ENCODE measurements at places on chromosomes 7 and 10. TPM values are rescaled to one million over a fixed set of nuclear protein-coding genes. Genes with fewer than 3 reads are reported as not detected.

DNA sequence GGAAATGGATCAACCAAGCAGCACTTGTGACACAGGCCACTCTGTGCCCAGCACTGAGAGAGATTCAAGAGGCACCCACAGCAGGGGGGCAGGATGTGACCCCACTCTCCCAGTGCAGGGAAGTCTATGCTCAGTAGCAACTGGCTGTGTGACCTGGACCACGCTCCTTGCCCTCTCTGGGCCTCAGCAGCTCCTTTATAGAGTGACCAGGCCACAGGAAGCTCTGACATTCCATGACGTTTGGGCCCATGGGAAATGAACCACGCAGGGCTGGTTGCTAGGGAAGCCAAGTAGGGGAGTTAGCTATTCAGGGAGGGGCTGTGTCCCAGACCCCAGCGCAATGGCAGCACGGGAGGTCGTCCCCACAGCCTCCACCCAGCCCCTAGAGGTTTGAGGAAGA is 232.6 kb downstream of the USP6NL start:
- H3K4me1 ChIP-seq = no peaks in the 10 kb centered on the region
- no peak for DNase-seq
- no peaks in the 10 kb centered on the region for H3K36me3 ChIP-seq
- no peak overlapping the region for H3K27ac ChIP-seq
- no peak overlapping the region for H3K4me3 ChIP-seq

GRCh38 chr10:3898821-3899220 is 113.8 kb upstream of the KLF6 start:
- no peak for DNase-seq

GRCh38 chr7:91620827-91621226 is 259.7 kb downstream of the MTERF1 start:
- H3K27ac ChIP-seq = no peak overlapping the region
- DNase-seq = no peak
- H3K36me3 ChIP-seq = no peaks in the 10 kb centered on the region
- H3K4me1 ChIP-seq = peaks cover 4% of the 10 kb centered on the region
- H3K4me3 ChIP-seq = no peak overlapping the region

STEAP1 gene
- total RNA-seq = 5.8 TPM

WDR86 gene
- 80.6 TPM for total RNA-seq

GRCh38 chr7:26779978-26780595 is 84.3 kb downstream of the SKAP2 start:
- no peak overlapping the region for H3K4me3 ChIP-seq
- DNase-seq = no peak
- H3K27me3 ChIP-seq = no peaks in the 10 kb centered on the region
- peaks cover 6% of the 10 kb centered on the region for H3K36me3 ChIP-seq
- no peak overlapping the region for H3K27ac ChIP-seq
- peaks cover 11% of the 10 kb centered on the region for H3K4me1 ChIP-seq

- H3K27me3 ChIP-seq = no peaks in the 10 kb centered on the region
- H3K36me3 ChIP-seq = no peaks in the 10 kb centered on the region
- H3K4me1 ChIP-seq = no peaks in the 10 kb centered on the region
- no peak for DNase-seq
- no peak overlapping the region for H3K27ac ChIP-seq
- no peak overlapping the region for H3K4me3 ChIP-seq
Observed at GRCh38 chr10:4034907-4035598, 250.0 kb upstream of the KLF6 start.

GRCh38 chr10:112448888-112449287 is 1.9 kb downstream of the VTI1A start:
- DNase-seq = no peak
- no peak overlapping the region for H3K27ac ChIP-seq
- no peaks in the 10 kb centered on the region for H3K27me3 ChIP-seq
- H3K4me1 ChIP-seq = peaks cover 15% of the 10 kb centered on the region
- H3K36me3 ChIP-seq = peaks cover 10% of the 10 kb centered on the region

DHTKD1 gene
- total RNA-seq = 43.6 TPM

DNA sequence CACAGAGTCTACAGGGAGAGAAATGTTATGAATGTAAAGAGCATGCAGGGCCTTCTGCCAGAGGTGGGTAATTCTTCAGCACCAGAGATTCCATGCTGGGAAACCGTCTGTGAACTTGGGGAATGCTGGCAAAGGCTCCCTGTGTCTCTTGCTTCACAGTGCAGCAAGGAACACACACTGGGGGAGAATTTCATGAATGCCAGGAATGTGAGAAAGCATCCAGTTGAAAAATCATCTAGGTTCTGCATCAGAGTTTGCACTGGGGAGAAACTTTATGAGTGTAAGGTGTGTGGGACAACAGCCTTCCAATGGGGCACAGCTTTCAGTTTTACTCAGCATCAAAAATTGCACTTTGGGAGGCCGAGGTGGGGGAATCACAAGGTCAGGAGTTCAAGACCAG is 224.3 kb upstream of the IGFBP3 start:
- H3K27me3 ChIP-seq = no peaks in the 10 kb centered on the region
- peaks cover 4% of the 10 kb centered on the region for H3K4me1 ChIP-seq
- no peak overlapping the region for H3K4me3 ChIP-seq
- no peaks in the 10 kb centered on the region for H3K36me3 ChIP-seq

HOXA10 gene
- total RNA-seq = not detected

HDAC9 gene
- total RNA-seq = 3.6 TPM

GSDME gene
- total RNA-seq = 25.0 TPM

FAM180A gene
- total RNA-seq = not detected

STRIP2 gene
- total RNA-seq = 6.5 TPM

AKR1C2 gene
- 12.6 TPM for total RNA-seq

CNPY1 gene
- total RNA-seq = not detected

VAX1 gene
- not detected for total RNA-seq

- H3K27me3 ChIP-seq = no peaks in the 10 kb centered on the region
- no peak for DNase-seq
- H3K4me3 ChIP-seq = no peak overlapping the region
- H3K36me3 ChIP-seq = no peaks in the 10 kb centered on the region
Observed at GRCh38 chr7:45636733-45637132, 62.6 kb downstream of the ADCY1 start.

C10orf67 gene
- total RNA-seq = 0.38 TPM

GRCh38 chr10:119233123-119233820 is 25.9 kb downstream of the GRK5 start:
- peaks cover 33% of the 10 kb centered on the region for H3K4me1 ChIP-seq
- no peaks in the 10 kb centered on the region for H3K27me3 ChIP-seq
- H3K36me3 ChIP-seq = peaks cover 14% of the 10 kb centered on the region
- DNase-seq = no peak

DNA sequence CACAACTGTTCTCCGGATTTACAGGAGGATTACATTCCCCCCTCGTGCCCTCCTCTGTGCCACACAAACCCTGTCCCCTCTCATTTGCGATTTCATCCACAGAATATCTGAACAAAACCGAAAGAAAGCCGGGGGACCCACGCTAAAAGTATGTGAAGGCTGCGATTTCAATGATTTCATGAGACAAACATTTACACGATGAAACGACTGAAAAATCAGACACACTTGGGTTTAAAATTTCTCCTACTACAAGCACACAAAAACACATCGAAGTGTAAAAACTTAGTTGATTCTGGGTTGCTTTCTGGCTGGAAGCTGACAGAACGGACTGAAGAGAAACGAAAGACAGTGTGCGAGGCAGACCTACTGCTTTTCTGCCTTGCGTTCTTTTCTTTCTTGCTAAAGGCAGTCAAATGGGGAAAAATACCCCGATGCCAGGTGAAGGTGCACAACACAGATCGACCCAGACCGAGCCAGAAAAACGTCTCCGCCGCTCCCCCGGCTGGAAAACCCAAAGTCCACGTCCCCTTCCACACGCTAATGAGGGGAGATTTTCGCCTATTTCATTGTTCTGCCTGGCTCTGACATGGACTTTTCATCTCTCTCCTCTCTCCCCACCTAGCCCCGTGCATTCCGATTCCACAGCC is 1.2 kb downstream of the HIPK2 start:
- peaks cover 4% of the 10 kb centered on the region for H3K36me3 ChIP-seq
- peak; percentile 12 for DNase-seq
- H3K27ac ChIP-seq = peak overlapping the region; percentile 99
- H3K4me1 ChIP-seq = peaks cover 45% of the 10 kb centered on the region
- peaks cover 13% of the 10 kb centered on the region for H3K27me3 ChIP-seq
- peak overlapping the region; percentile 95 for H3K4me3 ChIP-seq

NUTM2A gene
- 4.3 TPM for total RNA-seq

GIMAP5 gene
- not detected for total RNA-seq

DNA sequence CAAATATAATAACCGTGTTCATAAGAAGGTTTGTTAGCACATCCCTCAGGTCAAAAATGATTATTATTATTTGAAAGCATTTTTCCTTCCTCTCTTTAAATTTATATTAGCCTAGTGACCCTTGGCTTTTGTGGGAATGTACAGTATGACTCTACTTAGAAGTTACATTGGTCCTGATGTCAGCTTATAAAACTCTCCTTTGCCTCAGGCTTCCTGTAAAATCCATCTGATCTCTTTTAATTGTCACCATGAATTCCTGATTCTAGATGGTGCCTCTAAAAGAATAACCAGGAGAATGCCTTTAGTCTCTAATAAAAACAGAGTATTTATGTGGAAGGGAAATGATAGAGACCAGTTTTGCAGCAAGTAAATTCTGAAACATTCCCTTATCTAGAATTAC is 1134.4 kb downstream of the XPNPEP1 start:
- peaks cover 1% of the 10 kb centered on the region for H3K36me3 ChIP-seq
- H3K4me1 ChIP-seq = no peaks in the 10 kb centered on the region
- DNase-seq = no peak
- no peaks in the 10 kb centered on the region for H3K27me3 ChIP-seq
- H3K27ac ChIP-seq = no peak overlapping the region

LBX1 gene
- not detected for total RNA-seq

GRCh38 chr7:90999989-91000979 is 263.9 kb upstream of the FZD1 start:
- no peaks in the 10 kb centered on the region for H3K27me3 ChIP-seq
- H3K27ac ChIP-seq = no peak overlapping the region
- peaks cover 20% of the 10 kb centered on the region for H3K36me3 ChIP-seq
- DNase-seq = no peak
- peaks cover 3% of the 10 kb centered on the region for H3K4me1 ChIP-seq

- no peak within 1 kb of the TSS for H3K27ac ChIP-seq
- peaks cover 2% of the 10 kb centered on the region for H3K4me1 ChIP-seq
- peaks cover 2% of the 10 kb centered on the region for H3K27me3 ChIP-seq
- H3K36me3 ChIP-seq = no peaks in the 10 kb centered on the region
- peak within 1 kb of the TSS; percentile 74 for H3K4me3 ChIP-seq
- peak; percentile 57 for DNase-seq
Observed at GRCh38 chr10:61662794-61663259, at the start of gene CABCOCO1. TSS of gene CABCOCO1 (plus strand) at chr10:61662929. CDS start at chr10:61662973, 44 bp downstream.

ZNF727 gene
- not detected for total RNA-seq

ASZ1 gene
- total RNA-seq = not detected

DNA sequence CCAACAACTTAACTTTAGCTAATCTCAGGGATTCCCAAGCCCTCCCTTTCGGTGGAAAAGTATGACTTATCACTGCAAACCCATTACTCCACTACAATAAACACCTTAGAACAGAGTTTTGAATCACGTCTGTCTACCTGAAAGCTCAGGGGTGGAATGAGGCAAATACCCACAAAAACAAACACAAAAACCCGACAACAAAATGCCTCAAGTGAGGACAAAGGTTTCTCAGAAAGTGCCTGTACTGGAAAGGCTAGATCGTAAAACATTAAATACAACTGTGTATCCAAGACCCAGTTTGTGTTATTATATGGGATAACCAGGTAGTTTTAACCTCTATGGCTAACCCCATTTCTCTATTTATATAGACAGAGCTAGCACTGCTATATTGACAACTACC is 26.0 kb downstream of the MKRN1 start:
- no peak for DNase-seq
- H3K27ac ChIP-seq = peak overlapping the region; percentile 1
- H3K27me3 ChIP-seq = no peaks in the 10 kb centered on the region
- H3K4me3 ChIP-seq = no peak overlapping the region

CRHR2 gene
- not detected for total RNA-seq

FKBP6 gene
- total RNA-seq = not detected

MXI1 gene
- 27.6 TPM for total RNA-seq

DNA sequence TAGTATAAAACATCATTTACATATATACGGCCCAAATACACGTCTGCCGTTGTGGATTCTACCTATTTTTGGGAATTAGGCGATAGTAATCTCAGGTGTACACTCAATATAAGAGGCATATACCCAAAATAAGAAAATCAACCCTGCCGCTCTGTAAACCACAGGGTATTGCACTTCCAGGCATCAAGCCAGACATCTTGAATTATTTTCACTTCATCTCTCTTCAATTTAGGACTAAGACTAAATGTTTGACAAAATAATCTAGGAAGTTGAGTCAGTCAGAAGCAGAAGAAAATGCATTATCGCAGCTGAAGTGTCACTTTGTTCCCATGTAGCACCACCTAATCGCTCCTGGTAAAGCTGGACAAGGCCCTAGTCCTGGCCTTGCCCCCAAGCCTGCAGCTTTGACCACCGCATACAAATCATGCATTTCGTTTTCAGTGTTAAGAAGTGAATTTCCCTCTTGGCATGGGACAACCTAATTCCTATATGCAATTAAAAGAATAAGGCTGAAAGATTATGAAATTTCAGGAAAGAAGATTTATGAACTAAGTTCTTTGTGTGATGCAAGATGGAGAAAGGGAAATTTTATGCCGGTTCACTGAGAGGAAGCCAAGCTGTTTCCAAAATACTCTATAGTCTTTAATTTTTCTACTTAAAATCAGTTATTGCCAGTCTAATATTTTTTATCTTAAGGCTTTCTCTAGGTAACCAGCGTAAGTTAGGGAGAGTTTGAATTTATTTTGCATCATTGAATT is 26.0 kb downstream of the CABCOCO1 start:
- no peak overlapping the region for H3K27ac ChIP-seq
- H3K27me3 ChIP-seq = no peaks in the 10 kb centered on the region
- H3K4me3 ChIP-seq = no peak overlapping the region
- no peak for DNase-seq

UNCX gene
- total RNA-seq = not detected

EN2 gene
- total RNA-seq = not detected

DNA sequence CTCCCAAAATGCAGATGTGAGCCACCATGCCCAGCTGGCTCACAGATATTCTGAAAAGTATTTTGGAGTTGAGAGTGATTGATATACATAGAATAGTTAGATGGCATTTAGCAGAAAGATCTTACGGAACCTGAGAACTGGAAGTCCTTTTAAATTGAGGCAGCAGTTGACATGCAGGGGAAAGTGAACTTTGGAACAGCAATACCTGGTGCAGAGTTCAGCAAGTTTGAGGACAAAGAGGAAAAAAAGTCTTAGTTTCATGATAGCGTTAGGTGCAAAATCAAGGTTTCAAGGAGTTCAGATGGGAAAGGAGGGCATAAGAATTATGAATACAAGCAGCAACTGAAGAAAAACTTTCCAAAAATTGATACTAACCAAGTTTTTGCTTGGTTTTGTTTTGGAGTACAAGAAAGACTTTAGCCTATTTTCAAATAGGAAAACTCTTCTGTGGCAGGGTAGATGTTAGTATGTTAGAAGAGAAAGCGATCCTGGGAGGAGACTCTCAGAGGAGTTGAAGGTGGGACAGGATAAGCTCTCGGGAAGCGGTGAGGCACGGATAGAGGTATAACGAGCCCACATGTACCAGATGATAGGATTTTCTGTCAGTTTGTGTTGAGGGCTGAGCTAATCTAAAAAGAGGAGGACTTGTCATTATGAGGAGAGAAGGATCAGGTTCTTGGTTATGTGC is 28.0 kb upstream of the STMP1 start:
- H3K27ac ChIP-seq = peak overlapping the region; percentile 69
- H3K4me3 ChIP-seq = no peak overlapping the region
- H3K4me1 ChIP-seq = no peaks in the 10 kb centered on the region
- DNase-seq = no peak

GRCh38 chr10:70459774-70460490 is 18.5 kb upstream of the NODAL start:
- H3K4me3 ChIP-seq = no peak overlapping the region
- no peak overlapping the region for H3K27ac ChIP-seq
- DNase-seq = no peak
- no peaks in the 10 kb centered on the region for H3K36me3 ChIP-seq
- peaks cover 63% of the 10 kb centered on the region for H3K27me3 ChIP-seq

RET gene
- 1.5 TPM for total RNA-seq

SPDYE9 gene
- total RNA-seq = not detected
